ENCODE measurements at places on chromosomes 1 and 21.

GRCh38 chr1:92310185-92310597, 11.3 kb downstream of the RPAP2 start:
- DNase-seq, result peak; percentile 15

GRCh38 chr1:80154176-80154575, 1147.6 kb upstream of the ADGRL4 start:
- DNase-seq, result no peak

GRCh38 chr1:2132222-2133038, 62.1 kb downstream of the FAAP20 start:
- DNase-seq, result no peak

GRCh38 chr1:97270508-97271307, 549.1 kb downstream of the PTBP2 start:
- DNase-seq, result no peak

DNA sequence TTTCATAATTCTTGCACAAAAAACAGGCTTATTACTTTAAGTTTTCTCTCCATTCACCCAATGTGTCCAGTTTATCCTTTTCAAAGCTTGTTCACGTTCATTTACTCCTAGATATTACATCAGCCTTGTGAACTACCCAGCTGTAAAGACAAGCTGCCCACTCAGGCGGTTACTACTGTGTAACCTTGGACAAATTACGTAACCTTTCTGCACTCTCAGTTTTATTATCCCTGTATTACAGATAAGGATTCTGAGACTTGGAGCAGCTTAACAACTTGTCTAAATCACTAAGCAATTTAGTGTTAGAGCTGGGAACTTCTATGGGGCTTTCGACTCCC, 20.5 kb upstream of the LPAR3 start:
- DNase-seq, result no peak

GRCh38 chr21:34913811-34914210, 135.3 kb downstream of the RUNX1 start:
- no peak for DNase-seq
